ENCODE measurements at places on chromosomes 5 and 9.

DNA sequence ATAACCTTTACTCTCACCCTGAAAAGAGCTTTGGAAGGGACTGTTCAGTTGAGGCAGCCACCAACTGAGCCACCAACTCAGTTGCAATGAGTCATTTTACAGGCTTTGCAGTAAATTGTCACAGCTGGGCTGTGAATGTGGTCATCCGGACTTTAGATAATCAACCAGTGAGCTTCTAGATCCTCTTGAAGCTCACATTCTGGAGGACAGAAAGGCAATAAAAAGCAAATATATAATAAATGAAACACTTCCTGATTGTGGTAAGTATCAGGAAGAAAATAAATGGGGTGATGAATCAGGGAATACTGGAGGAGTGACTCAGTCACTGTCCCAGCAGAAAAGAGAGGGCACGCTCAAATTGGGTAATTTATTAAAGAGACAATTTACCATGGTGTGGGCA, 13.2 kb upstream of the C5orf58 start:
- peak; percentile 84 for DNase-seq

GRCh38 chr5:82019342-82020138, 47.7 kb downstream of the ATG10 start:
- no peak for DNase-seq

- DNase-seq, result peak; percentile 99
These were observed at the start of gene DCTN4 for GRCh38 chr5:150758531-150759333. DCTN4 (minus strand) TSS chr5:150759017; CDS start chr5:150758993, 24 bp downstream.

- DNase-seq, result no peak
These were observed 6.8 kb upstream of the ASB6 start for GRCh38 chr9:129648764-129649115.

DNA sequence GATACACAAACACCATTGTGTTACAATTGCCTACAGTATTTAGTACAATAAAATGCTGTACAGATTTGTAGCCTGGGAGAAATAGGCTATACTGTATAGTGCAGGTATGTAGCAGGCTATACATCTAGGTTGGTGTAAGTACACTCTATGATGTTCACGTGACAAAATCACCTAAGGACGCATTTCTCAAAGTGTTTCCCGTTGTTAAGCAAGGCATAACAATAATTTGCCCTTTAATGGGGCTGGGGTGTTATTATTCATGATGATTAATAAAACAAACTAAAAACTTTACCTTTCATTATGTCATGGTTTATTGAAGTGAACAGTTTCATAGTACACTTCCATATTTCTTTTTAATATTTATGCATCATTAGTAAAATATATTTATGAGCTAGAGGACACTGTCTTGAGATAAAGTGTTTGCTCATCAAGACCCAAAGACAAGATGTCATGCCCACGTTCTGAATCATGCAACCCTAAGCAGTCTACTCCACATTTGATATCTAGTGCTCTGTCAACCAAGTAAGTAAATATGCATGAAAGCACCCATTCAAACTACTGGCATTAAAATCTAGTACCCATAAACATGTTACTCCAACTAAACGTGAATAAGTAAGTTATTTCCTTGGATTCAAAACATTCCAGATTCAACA, 220.5 kb downstream of the NR2F1-AS1 start:
- DNase-seq, result no peak

Measured in GM04503 (cell line).